ENCODE measurements at places on chromosomes 11 and 22.

GRCh38 chr11:130404727-130405126 lies 23.7 kb downstream of the ADAMTS8 start:
- DNase-seq: no peak

- peak; percentile 91 for DNase-seq
These were observed 3.7 kb downstream of the RNH1 start for GRCh38 chr11:503179-503981.

GRCh38 chr11:82701847-82702520 lies 31.7 kb downstream of the FAM181B start:
- no peak for DNase-seq

- DNase-seq: no peak
These were observed 4.3 kb upstream of the SBF2 start for GRCh38 chr11:10298342-10298741.

- DNase-seq: no peak
These were observed 97.7 kb upstream of the TP53I11 start for GRCh38 chr11:45048313-45048841.

DNA sequence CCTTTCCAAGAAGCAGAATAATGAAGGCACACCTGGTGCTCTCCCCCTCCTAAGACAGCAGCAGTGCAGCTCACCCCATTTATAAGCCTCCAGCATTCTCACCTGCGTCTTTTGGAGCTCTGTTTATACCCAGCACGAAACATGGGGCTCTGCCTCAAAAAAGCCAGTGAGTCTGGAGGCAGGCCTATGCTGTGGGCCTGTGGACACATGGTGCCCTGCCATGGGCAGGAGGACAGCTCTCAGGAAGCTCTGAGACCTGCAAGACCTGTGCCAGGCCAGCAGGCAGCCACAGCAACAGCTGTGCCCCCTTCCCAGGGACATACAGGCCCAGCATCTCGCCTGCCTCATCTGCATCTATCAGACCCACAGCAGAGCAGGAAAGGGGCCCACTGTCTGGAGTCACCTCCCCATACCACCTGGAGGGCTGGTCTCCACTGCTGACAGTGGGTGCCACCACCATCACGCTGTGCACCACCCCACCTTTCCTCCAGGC lies 64.2 kb downstream of the DGCR2 start:
- no peak for DNase-seq

DNA sequence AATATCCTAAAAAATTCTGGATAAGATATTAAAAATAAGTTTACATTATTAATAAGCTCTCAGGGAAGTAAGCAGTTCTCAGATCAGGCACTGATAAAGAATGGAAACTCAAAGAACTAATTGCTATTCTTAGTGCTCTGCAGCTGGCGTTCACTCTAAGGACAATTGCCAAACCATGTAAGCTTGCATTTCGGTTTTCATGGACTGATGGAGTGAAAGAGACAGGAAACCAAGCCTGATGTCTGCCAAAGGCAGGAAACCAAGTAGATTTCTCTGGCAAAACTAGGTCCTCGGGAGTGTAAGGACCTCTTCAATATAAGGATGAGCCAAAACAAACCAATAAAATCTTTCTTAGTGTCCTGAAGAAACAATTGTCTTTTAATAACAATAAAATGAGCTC lies 355.2 kb downstream of the RAB38 start:
- no peak for DNase-seq

DNA sequence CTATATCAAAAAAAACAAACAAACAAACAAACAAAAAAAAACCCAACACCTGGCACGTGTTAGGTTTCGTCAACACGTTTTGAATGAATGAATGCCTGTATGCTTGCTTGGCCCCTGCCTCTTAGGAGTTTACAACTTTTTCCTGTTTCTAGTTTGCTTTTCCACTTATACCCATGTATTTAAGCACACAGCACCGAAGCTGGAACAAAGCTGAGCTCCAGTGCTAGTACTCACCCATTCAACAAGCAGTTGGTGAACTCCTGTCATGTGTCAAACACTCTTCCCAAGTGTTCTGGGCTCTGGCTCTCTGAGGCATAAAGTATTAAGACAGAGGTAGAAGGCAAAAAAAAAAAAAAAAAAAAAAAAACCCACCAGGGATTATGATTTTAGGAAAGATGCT lies 599.3 kb downstream of the BUD13 start:
- no peak for DNase-seq

Data from CD14-positive monocyte (primary cell).